Stimulated activated CD8-positive, alpha-beta memory T cell treated with anti-CD3 and anti-CD28 coated beads, Interleukin-4, amount 100 ng/mL, for 48 hours (primary cell): ENCODE measurements at places on chromosomes 2 and 18.

DNA sequence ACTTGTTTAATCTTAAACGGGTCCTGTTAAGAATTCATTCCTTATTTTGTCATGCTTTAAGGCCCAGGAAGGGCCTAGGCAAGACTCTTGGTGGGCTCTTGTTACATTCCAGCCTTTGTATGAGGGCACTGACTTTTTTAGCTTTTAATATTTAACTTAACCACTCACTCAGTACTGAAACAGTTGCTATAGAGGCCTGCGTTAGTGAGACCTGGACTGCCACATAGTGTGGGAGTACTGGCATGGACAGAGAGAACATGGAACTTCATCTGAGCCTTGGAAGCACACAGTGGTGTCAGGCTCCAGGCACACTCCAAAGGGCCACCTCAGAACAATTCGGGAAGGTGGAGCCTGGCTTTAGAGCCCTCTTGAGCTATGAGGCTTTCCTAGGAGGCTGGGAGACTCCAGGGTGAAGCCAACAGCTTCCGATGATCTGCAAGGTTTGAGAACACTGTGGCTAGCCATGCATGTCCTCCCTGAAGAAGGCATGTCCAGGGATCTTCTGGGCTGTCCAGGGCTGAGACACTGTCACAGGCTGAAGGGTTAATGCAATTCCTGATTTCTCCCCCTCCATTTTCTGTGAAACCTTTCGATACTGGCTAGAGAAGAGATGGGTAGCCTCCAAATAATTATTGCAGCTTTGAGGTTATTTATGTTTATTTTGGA lies 155.4 kb upstream of the ACAA2 start:
- no peak for DNase-seq

GRCh38 chr2:210839450-210839849 lies 283.1 kb downstream of the CPS1 start:
- DNase-seq: no peak

DNA sequence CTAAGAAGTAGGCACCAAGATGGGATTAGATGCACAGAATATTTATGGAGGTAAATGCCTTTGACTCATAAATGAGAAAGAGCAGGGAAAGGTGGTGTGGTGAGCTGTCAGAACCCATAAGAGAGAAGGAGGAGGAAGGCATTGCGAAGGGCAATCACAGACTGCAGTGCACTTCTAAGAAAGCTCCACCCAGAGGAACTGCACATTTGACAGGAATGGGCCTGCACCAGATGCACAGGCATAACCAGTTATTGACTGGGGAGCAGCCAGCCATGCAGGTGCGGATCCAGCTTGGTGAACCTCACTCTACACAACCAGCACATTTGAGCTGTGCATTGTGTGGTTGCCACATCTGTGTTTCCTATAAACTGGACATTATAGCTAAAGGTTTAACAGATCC lies 62.2 kb upstream of the L3MBTL4 start:
- DNase-seq: no peak

DNA sequence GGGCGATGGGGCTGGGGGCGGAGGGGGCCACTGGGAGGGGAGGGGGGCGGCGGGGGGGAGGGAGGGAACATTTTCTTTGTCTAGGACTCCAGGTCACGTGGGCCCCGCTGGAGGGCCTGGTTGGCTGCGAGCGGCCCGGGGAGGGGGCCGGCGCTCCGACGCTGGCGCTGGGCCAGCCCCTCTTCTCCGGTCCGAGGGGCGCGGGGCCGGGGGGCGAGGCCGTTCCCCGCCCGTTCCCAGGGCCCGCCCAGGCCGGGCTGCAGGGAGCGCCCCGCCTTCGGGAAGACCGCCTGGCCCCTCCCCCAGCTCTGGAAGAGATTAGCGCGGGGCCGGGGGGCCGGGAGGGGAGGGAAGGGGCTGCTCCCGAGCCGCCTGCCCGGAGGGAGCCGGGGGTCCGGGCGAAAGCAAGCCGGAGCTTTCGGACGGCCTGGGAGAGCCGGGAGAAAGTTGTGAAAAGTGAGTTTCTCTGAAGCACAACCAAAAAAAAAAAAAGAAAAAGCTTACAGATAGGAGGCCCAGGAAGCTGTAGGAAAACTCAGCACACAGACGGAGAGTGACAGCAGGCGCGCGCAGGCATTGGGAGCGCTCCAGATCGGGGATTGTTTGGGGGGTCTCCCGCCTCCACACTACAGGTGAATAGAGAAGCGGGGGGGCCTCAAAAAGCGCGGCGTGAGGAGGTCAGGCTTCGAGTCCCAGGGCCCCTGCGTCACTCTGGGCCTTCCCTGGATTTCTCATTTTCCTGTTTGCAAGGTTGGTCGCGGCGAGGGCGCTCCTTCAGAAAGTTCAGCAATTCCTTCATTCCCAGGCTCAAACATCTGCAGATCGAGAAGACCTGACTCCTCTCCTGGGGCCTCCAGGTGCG lies 84.1 kb upstream of the POMC start:
- DNase-seq: peak; percentile 66

- peak; percentile 42 for DNase-seq
These were observed 30.0 kb downstream of the RNF125 start for GRCh38 chr18:32048507-32049091.

DNA sequence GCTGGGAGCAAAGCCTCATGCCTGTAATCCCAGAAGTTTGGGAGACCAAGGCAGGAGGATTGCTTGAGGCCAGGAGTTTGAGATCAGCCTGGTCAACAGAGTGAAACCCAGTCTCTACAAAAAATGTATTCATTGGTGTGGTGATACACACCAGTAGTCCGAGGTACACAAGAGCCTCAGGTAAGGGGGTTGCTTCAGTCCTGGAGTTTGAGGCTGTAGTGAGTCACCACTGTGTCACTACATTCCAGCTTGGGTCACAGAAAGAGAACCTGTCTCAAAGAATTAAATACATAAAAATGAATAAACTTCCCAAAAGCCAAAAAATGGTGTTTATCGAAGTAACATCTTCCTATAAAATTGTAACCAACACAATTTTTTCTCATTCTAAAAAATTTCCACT lies 568.1 kb upstream of the LINC00305 start:
- DNase-seq: no peak

DNA sequence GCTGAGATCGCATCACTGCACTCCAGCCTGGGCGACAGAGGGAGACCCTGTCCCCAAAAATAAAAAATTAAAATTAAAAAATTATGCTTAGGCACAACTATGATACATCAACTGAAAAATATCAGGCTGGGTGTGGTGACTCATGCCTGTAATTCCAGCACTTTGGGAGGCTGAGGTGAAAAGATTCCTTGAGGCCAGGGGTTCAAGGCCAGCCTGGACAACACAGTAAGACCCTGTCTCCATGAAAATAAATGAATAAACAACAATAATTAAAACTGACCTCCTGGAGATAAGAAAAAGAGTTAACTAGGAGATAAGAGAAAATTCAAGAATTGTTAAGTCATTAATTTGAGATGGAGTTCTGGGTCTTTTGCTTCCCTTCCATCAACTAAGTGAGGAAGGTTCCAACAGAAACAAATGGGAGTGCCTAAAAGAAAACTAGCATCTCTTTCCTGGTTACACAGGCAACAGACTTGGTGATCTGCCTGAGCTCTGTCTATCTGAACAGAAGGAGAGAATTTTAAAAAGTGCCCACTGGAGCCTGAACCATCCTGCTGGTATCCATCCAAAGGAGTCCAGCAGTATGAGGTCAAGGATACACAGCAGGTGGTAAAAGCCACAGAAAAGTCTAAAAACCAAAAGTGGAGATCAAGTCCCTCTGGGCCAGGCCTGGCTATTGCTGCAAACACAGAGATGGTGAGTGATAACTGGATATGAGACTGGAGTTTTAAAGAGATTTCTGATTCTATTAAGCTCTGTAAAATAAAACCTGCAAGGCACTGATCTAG lies 8.8 kb downstream of the PPM1G start:
- no peak for DNase-seq
